ENCODE measurements at places on chromosomes 11 and 22.

DNA sequence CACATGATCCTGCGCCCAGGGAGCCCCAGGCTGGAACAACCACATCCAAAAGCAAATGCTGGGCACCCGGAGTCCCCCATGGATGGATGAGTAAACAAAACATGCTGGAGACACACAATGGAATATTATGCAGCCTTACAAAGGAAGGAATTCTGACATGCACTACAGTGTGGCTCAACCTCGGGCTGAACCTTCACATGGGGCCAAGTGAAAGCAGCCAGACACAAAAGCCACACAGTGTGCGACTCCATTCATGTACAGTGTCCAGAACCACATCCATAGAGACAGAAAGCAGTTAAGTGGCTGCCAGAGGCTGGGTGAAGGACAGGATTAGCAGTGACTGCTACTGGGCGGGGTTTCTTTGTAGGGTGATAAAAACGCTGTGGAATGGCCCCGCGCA lies 10.1 kb downstream of the POLR3H start:
- DNase-seq = no peak

DNA sequence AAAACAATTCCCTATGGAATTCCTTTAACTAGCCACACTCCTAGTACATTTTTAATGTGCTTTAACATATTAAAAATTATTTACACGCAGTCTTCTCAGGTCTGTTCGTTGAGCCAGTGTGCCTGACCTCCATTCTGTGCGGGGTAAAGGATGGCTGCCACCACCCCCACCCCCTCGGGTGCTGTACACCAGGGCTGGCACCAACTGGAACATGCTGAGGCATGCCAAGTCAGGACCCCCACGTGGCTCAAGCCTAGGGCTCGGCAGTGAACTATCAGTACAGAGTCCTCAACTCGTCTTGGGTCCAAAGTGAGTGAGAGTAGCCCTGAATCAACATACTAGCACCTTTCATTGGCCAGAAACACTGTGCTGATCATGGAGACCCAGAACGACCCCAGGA lies 32.5 kb upstream of the PHF21B start:
- DNase-seq = no peak

DNA sequence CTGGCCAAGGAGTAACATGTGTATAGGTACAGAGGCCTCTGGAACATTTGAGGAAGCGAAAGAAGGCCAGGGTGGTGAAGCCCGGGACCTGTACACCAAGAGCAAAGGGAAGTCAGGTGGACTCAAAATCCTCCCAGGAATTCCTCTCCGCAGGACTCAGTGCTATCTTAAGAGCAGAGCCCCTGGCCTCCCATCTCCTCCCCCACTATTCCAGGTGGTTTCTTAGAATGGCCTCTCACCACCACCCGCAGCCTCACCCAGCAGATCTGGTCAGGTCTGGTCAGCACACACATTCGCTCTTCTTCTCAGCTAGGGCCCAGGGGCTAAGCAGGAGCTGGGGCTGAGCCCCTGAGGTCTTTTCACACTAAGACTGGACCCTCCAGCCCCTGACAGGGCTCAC lies 59.1 kb downstream of the SCGB1A1 start:
- no peak for DNase-seq

- no peak for DNase-seq
Observed at GRCh38 chr11:132064987-132065620, 694.7 kb downstream of the NTM start.

GRCh38 chr22:40407021-40407761 lies 36.8 kb downstream of the SGSM3 start:
- DNase-seq = no peak

Measured in GM13977 (cell line).